ENCODE measurements at places on chromosomes 2 and 18. TPM values are rescaled to one million over a fixed set of nuclear protein-coding genes. Genes with fewer than 3 reads are reported as not detected.

The ICA1L gene
- polyA plus RNA-seq: 1.8 TPM

The G6PC2 gene
- polyA plus RNA-seq: not detected

The UGT1A7 gene
- polyA plus RNA-seq: 3.4 TPM

The TXNDC2 gene
- polyA plus RNA-seq: not detected

- DNase-seq: no peak
- no peaks in the 10 kb centered on the region for H3K36me3 ChIP-seq
- peak overlapping the region; percentile 75 for H3K27ac ChIP-seq
These were observed 36.8 kb downstream of the BCL2 start for GRCh38 chr18:63282793-63283192.

- H3K27ac ChIP-seq: peak overlapping the region; percentile 59
- DNase-seq: no peak
- H3K4me3 ChIP-seq: no peak overlapping the region
- peaks cover 99% of the 10 kb centered on the region for H3K36me3 ChIP-seq
These were observed 16.6 kb downstream of the ARPC2 start for GRCh38 chr2:218233543-218233942.

DNA sequence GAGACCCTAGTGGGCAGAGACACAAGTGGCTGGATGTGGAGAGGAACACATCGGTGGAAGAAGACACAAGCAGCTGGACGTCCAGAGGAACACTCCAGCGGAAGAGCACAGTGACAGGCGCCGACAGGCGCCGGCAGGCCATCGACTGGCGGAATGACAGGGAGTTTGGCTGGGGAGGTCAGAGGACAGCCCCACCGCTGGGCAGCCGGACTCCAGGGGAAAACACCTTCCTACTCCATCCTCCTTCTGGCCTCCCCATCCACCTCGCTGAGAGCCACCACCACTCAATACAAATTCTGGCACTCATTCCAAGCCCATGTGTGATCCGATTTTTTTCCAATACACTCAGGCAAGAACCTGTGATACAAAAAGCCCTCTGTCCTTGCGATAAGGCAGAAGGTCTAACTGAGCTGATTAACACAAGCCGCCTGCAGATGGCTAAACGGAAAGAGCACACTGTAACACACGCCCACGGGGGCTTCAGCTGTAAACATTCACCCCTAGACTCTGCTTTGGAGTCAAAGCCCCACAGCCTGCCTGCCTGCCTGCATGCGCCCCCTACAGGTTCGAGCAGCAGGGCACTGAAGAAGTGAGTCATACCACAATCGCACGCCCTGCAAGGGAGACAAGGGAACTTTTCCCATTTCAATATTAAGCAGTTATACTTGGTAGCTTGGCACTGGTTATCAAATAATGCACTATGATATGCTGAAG lies 50.2 kb upstream of the LRP1B start:
- H3K27ac ChIP-seq: no peak overlapping the region
- H3K4me1 ChIP-seq: no peaks in the 10 kb centered on the region
- H3K36me3 ChIP-seq: no peaks in the 10 kb centered on the region

DNA sequence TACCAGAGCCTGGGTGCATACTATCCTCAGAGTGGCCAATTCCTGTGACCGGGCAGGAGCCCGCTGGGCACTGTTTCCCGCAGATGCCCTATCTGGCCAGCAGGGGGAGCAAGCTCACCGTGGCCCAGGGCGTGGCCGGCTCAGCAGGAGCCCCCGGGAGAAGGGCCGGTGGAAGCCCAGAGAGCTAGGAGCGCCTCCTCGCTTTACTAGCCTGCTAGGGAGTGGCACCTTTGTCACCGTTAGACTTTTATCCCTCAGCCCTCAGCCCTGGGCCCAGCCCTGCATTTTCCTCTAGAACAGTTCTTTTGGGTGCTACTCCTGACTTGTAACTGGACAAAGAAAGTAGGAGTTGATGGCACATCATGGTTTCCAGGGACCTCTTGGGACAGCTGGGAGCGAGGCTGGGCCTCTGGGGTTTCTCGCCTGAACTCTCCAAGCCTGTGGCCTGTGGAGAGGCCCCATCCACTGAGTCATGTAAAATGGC lies 24.0 kb downstream of the TMEM177 start:
- peak; percentile 86 for DNase-seq
- no peaks in the 10 kb centered on the region for H3K36me3 ChIP-seq
- H3K27me3 ChIP-seq: no peaks in the 10 kb centered on the region

- H3K4me3 ChIP-seq: no peak overlapping the region
- DNase-seq: peak; percentile 66
- H3K4me1 ChIP-seq: peaks cover 37% of the 10 kb centered on the region
- peaks cover 12% of the 10 kb centered on the region for H3K36me3 ChIP-seq
These were observed 138.5 kb downstream of the MEIS1 start for GRCh38 chr2:66573416-66573815.

DNA sequence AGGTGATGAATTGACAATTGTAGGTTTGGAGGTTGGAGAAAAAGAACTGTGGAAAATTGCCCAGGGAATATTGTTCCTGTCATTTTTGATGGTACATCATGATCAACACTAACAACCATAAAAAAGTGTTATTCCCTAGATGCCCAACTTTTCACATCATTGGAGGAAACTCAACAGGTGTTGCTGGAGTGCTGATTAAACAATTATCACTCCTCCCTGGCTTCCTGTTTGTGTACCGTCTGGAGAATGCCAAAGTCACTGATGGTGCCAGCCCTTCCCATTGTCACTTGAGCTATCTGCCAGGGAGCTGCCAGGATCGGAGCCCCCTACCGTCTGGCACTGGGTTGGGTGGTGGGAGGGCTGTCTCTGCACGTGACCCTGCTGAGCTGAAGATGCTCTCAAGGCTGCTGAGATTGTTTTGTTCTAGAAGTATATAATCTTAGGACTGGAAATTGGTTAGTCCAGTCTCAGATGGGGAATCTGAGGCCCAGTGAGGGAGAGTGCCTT lies 156.9 kb downstream of the PRKCE start:
- no peaks in the 10 kb centered on the region for H3K27me3 ChIP-seq
- no peak overlapping the region for H3K27ac ChIP-seq
- H3K4me1 ChIP-seq: peaks cover 15% of the 10 kb centered on the region

GRCh38 chr2:134739879-134740301 lies 21.1 kb upstream of the TMEM163 start:
- H3K27ac ChIP-seq: peak overlapping the region; percentile 5
- no peaks in the 10 kb centered on the region for H3K4me1 ChIP-seq
- no peaks in the 10 kb centered on the region for H3K27me3 ChIP-seq
- peak; percentile 30 for DNase-seq

- no peaks in the 10 kb centered on the region for H3K4me1 ChIP-seq
- no peaks in the 10 kb centered on the region for H3K36me3 ChIP-seq
- peak; percentile 21 for DNase-seq
- H3K27ac ChIP-seq: no peak overlapping the region
- H3K4me3 ChIP-seq: no peak overlapping the region
- no peaks in the 10 kb centered on the region for H3K27me3 ChIP-seq
These were observed 10.2 kb downstream of the RSAD2 start for GRCh38 chr2:6887751-6888192.

DNA sequence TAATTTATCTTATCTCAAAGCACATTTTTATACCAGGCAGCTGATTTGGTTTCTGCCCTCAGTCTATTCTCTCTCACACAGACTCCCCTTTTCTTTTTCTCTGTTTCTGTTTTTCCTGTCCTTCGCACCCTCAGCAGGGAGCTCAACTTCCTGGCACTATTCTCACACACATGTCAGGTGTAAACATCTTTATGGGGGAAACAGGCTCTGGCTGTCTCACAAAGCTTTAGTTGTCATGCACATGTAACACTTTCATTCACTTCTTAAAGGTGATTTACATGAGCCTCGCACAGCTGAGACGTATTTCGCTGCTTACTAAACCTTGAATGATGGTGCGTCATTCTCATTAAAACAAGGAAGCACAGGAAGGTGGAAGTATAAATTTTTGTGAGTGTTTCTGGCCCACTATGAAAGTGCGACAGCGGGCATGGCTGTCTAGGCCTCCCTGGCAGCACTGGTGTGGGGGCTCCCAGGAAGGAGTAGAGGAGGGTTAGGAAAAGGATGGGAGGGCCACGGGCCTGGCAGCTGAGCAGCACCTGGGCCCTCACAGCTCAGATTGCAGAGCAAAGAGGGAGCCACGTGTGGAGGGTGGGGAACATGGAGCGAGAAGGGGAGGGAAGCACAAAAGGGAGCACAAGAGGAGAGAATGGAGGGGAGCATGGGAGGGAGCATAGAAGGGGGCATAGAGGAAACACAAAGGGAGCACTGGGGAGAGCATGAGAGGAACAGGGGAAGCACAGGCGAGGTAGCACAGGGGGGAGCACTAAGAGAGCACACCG lies 46.2 kb upstream of the SNTG2 start:
- H3K27me3 ChIP-seq: no peaks in the 10 kb centered on the region
- no peaks in the 10 kb centered on the region for H3K36me3 ChIP-seq
- H3K4me1 ChIP-seq: no peaks in the 10 kb centered on the region
- no peak overlapping the region for H3K27ac ChIP-seq
- no peak overlapping the region for H3K4me3 ChIP-seq

GRCh38 chr2:85792783-85793441 lies 39.1 kb downstream of the ATOH8 start:
- no peaks in the 10 kb centered on the region for H3K27me3 ChIP-seq
- DNase-seq: no peak
- H3K27ac ChIP-seq: peak overlapping the region; percentile 44
- peaks cover 9% of the 10 kb centered on the region for H3K36me3 ChIP-seq

GRCh38 chr2:146246736-146247523 lies 1597.9 kb upstream of the ACVR2A start:
- no peaks in the 10 kb centered on the region for H3K4me1 ChIP-seq
- H3K27ac ChIP-seq: no peak overlapping the region
- no peaks in the 10 kb centered on the region for H3K27me3 ChIP-seq
- DNase-seq: no peak
- H3K36me3 ChIP-seq: no peaks in the 10 kb centered on the region
- H3K4me3 ChIP-seq: no peak overlapping the region

DNA sequence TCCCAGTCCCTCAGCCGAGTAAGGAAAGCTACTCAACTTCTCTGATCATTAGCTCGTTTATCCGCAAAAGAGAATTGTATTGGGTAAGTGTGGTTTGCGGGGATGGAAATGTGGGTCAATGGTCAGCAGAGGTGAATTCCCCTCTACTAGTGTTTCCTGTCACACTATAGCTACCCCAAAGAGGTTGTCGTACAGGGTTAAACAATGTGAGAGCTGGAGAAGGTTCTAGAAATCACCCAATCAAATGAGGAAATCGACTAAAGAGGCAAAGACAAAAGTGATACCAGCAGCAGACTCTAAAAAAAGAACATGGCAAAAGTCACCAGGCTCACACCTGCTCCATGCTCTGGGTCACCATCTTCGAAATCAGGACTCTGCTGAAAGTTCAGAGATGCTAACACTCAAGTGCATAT lies 144.7 kb upstream of the ITGA4 start:
- H3K27me3 ChIP-seq: no peaks in the 10 kb centered on the region
- no peak overlapping the region for H3K27ac ChIP-seq
- DNase-seq: no peak

DNA sequence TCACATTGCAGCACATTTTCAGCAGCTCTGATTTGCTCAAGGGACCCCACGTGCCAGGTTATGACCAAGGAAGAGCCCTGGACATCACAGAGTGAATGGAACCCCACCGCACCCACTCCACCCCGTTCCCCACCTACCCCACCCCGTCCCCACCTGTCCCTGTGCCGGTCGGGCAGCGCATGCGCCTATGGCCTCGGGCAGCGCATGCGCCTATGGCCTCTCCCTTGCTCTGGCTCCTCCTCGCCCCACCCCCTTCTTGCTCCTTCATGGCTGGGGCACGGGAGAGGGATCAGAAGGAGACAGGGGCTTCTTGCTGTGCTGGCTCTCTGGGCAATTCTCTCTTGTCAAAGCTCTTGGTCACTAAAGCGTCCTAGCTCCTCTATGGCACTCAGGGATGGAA lies 371.8 kb upstream of the HS6ST1 start:
- H3K27ac ChIP-seq: no peak overlapping the region
- no peak for DNase-seq
- H3K27me3 ChIP-seq: no peaks in the 10 kb centered on the region
- H3K4me1 ChIP-seq: no peaks in the 10 kb centered on the region

- no peak for DNase-seq
- no peak overlapping the region for H3K27ac ChIP-seq
- no peak overlapping the region for H3K4me3 ChIP-seq
- H3K27me3 ChIP-seq: peaks cover 13% of the 10 kb centered on the region
- no peaks in the 10 kb centered on the region for H3K36me3 ChIP-seq
These were observed 7.6 kb downstream of the KCNG2 start for GRCh38 chr18:79805211-79805887.

- DNase-seq: peak; percentile 17
- H3K27ac ChIP-seq: no peak overlapping the region
- H3K4me1 ChIP-seq: peaks cover 17% of the 10 kb centered on the region
- H3K27me3 ChIP-seq: no peaks in the 10 kb centered on the region
These were observed 121.4 kb upstream of the HS6ST1 start for GRCh38 chr2:128439791-128440665.

DNA sequence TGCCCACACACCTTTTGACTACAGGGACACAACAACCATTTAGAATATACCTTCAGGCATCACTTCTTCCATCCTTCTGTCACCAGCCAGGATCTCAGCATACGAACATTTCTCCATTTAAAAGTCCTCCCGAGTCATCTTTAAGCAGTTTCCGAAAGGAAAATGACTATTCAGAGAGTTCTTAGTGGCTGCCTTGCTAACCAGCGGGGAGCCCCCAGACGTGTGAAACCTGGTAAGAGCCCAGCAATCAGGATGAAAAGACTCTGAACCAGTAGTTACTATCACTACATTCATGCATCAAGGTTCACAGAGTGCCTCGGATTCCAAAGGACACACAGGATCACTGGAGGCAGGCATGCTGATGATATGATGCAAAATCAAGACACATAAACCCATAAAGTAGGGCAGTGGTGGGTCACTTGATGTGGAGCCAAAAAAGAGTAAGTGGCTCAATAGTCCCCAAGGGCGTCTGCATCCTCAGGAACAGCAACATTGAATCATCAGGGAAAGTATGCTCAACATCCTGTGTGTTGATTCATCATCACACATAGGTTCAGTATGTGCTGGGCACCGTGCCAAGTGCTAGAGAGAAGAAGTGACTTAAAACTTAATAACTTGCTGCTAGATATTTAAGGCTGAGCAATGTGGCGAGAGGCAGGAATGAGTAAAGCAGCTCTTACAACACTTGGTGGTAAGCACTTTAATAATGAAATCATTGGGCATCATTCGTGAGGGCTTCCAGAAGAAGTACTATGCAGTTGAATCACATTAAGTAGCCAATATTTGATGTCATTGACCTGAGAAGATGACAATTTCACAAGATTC lies 4.4 kb downstream of the CCL20 start:
- no peaks in the 10 kb centered on the region for H3K36me3 ChIP-seq
- DNase-seq: peak; percentile 90
- no peak overlapping the region for H3K4me3 ChIP-seq
- H3K4me1 ChIP-seq: no peaks in the 10 kb centered on the region

DNA sequence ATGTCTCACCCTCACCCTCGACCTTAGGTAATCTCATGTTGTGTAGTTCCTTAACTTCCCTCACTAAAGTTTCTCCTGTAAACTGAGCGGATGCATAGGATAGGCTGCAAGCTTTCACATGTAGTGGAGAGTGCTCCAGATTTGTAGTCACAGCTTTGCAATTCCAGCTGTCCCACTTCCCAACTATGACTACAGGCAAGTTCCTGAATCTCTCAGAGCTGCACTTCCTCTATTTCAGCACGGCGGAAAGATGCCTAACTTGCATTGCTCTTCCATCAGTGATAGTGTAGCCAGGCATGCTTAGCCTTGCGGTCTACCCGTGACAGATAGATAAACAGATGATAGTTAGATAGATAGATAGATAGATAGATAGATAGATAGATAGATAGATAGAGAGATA lies 183.1 kb upstream of the CCDC68 start:
- no peak for DNase-seq
- no peaks in the 10 kb centered on the region for H3K36me3 ChIP-seq
- no peak overlapping the region for H3K4me3 ChIP-seq
- H3K27ac ChIP-seq: no peak overlapping the region
